Left hindlimb (tissue), 1 donor: ENCODE measurements at places on chromosomes 7 and 10.

- no peak for DNase-seq
These were observed 88.2 kb downstream of the ELFN1 start for GRCh38 chr7:1758028-1758858.

GRCh38 chr10:78781251-78781913, 287.4 kb upstream of the ZMIZ1 start:
- no peak for DNase-seq

GRCh38 chr7:15798081-15798480, 111.6 kb upstream of the MEOX2 start:
- no peak for DNase-seq

GRCh38 chr10:17056781-17057428, 72.7 kb downstream of the CUBN start:
- DNase-seq, result no peak

DNA sequence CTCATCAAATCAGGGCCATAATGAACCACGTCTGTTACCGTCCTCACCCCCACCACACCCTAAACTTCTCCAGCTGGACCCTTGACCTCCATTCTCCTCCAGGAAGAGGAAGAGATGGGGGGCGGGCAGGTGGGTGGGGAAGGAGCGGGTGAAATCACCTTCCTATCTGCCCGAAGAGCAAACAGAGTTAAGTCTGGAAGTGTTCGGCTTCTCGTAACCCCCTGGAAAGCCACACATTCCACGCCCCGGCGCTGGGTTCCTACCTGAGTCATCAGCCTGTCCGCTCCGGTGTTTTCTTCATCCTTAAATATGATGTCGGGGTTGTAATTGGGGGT, 736 bp downstream of the SHH start:
- DNase-seq, result no peak

GRCh38 chr7:107025449-107026103, 18.9 kb upstream of the PRKAR2B start:
- no peak for DNase-seq

DNA sequence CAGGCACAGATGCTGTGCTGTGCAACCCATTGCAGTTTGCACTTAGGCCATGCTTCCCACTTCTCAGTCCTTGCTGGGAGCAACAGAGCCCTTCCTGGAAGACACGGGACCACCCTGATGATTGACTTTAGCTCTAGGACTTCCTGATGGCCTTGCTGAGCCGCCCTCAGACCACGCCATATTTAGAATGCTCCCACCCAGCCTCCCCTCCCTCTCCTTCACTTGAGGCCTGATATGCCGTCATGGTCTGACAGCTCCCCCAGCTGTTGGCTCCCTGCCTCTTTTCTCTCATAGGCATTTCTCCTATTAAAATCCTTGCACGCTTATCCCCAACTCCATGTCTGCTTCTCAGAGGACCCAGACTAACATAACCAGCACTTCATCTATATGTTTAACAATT, 29.4 kb upstream of the GATAD1 start:
- DNase-seq, result no peak

GRCh38 chr10:29403208-29403607, 114.3 kb downstream of the LYZL1 start:
- DNase-seq, result no peak

GRCh38 chr7:152876749-152877148, 117.2 kb downstream of the ACTR3B start:
- DNase-seq, result no peak

DNA sequence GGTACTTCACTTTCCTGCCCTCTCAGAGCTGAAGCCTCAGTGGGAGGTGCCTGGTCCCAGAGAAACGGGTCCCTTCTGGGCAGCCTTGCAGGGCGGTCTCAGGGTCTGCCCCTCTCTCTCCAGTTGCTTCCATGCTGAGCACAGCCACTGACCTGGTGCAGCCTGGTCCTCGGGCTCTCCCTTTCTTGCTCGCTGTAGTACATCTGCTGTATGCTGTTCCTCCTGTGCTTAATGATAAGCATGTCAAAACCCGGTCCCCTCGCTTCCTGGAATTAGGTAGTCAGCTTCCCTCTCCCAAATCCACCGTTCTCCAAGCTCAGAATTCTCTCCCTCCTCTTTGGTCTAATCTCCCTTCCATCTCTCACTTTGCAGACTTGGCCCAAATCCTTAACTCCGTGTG, 11.0 kb upstream of the HPS1 start:
- no peak for DNase-seq

DNA sequence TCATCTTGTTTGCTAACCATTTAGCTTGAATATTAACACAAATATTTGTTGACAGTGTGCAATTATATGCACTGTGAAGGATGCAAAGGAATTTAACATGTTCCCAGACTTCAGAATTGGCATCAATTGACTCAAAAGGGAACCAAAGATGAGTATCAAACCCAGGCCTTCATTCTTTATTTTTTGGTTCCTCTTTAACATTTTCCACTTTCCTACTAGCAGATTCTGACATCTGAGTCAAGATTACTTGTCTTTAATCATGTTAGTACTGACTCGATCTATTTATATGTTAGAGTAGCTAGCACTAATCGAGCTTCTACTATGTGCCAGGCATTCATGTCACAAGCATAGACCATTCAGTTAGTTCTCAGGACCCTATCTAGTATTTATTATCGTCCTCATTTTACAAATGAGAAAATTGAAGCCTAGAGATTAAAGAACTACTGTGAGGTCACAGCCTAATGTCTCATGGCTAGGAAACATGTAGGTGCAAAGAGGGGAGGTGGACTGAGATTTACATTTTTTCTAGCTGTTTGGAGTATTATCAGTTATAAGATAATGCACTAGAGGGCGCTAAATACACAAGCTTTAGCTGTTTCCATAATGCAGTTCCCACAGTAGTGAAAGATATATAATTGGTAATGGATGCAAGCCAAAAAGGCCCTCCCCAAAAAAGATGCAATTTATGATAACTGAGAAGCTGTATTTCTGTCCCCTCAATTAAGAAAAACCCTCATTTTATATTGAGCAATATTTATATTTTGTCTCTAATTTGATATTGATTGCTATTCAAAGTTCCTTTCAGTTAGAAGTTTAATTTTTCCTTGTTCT, 32.9 kb upstream of the KMT2E start:
- DNase-seq, result no peak

DNA sequence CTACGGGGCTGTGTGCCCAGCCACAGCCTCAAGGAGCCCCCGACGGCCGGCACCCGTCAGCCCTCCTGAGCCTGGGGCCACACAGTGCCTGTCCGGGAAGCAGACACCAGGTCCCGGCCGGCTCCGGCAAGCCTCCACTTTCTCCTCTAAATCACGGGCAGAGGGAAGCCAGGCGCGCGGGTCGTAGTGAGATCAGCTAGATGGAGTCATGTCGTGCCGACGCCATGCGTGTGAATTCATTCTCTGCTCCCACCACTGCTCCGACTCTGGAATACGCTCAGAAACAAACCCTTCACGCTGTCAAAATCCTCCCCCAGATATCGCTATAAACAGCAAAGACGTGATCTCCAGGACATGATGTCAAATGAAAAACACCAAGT, 93.7 kb upstream of the DNAAF5 start:
- no peak for DNase-seq

- DNase-seq, result no peak
These were observed 52.2 kb downstream of the R3HCC1L start for GRCh38 chr10:98186681-98187080.

DNA sequence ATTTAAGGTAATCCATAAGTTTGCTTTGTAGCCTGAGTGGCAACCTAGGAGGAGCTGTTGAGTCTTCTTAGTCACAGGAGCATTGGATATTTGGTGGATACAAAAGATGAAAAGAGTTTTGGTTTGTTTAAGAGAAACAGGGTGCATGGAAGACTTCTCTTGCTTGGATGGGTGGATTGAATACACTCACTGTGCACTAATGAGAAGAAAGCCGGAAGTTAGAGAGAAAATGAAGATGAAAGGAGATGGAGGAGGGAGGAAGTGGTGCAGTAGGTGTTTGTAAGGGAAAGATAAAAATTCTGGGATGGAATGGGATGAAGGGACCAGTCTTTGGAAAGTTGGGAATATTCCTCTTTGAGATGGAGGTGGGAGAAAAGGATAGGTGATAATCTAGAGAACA, 7.7 kb downstream of the MDFIC start:
- DNase-seq, result no peak

- no peak for DNase-seq
These were observed 23.3 kb downstream of the INHBA start for GRCh38 chr7:41679566-41679965.

DNA sequence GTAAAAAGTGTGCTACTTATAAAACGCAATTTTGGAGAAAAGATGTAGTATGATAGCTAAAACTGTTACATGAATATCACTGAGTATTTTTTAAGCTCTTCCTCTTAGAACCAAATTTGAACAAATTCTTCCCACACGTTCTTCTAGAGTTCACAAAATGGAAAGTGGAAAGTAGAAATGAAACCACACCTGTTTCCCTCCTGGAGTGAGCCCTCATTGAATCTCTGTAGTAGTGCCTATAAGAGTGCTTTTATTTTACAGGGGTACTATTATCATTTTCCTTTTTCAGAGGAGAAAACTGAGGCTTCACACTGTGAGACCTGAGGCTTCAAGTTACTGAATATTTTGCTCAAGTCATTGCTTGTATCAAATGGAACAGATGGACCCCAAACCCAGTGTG, 393.0 kb downstream of the NRG3 start:
- DNase-seq, result no peak

GRCh38 chr10:23408330-23408976, 30.4 kb upstream of the OTUD1 start:
- no peak for DNase-seq

GRCh38 chr10:75068523-75068922, 42.9 kb upstream of the SAMD8 start:
- DNase-seq, result peak; percentile 61

DNA sequence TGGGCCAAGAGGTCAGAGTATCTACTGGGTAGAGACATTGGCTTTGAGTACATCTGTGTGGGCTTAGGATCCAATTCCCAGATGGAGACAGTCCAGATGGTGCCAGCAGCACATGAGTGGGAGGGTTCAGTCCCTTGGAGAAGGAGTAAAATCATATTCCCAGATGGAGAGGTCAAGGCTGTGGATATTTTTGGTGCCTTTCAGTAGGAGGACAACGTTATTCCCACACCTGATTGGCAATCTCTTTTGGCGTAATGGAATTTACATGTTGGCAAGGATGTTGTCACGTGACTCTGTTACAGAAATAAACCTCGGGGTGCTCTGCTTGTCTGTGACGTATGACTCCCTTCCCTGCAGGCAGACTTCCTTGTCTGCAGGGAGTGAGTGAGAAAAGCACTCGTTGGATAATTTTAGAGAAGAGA, 27.6 kb downstream of the NPS start:
- no peak for DNase-seq

DNA sequence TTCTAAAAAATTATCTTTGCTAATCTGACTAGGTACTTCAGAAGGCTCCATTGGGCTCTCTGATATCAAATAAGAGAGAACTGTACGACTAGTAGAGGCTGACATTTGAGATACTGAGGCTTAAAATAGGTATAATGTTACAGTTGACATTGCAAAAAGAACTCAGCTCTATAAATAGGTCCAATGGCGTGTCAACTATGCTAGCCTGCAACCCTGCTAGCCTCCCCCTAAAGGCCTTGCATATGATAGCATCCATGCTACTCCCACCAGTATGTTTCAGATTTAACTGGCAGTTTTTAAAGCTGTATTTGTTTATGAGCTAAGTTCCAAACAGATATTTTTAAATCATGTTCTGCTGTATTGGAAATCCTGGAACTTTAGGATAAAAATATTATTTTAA, at the start of gene PPP1R3A:
TSS of gene PPP1R3A (minus strand) at position 64 of the 400 bp plus-strand sequence. CDS start at position 51, 13 bp downstream.
- no peak for DNase-seq

GRCh38 chr10:47364366-47364765, 16.2 kb downstream of the RBP3 start:
- DNase-seq, result no peak

DNA sequence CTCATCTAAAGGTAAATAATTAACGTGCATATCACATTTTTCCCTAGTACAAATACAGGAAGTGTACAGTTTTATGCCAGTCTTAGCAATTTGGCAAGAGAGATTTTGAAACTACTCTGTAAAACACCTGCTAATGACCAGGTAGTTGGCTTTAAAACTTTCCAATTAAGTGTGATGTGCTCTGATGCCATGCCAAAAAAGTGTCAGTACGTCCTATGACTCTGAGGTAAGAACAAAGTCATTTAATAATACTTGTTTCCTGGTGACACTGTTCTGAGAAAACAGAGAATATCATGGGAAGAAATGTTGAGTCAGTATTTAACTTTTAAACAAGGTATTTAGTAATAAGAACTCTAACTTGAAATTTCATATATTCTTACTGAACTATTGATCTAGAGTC, 9.6 kb downstream of the PDZD8 start:
- DNase-seq, result no peak

- DNase-seq, result no peak
These were observed 43.3 kb upstream of the ECHDC3 start for GRCh38 chr10:11698691-11699549.

DNA sequence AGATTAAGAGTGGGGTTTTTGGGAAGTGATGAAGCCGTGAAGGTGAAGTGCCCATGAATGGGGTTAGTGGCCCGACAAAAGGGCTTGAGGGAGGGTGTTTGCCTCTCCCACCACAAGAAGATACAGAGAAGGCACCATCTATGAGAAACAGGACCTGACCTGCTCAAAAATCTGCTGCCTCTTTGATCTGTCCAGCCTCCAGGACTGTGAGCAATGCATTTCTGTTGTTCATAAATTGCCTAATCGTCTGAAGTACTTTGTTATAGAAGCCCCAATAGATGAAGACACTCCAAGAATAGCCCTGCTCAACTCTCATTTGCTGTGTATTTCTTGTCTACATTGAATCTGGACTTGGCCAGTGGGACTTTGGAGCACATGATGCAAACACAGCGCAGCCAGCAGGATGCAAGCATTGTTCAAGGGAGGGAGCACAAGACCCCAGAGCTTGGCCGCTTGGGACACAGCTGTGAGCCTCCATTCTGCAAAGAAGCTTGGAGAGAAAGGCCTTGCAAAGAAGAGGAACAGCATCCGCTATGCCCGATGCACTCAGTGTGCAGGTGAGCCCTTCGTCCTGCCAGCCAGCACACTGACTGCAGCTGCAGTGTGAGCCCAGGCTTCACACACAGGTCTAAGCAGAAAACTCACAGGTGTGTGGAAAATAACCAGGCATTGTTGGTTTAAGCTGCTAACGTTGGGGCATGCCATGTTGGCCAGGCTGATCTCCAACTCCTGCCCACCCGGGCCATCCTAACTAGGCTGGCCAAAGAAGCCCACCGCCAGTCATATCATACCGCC, 73.2 kb upstream of the KLF6 start:
- DNase-seq, result no peak

DNA sequence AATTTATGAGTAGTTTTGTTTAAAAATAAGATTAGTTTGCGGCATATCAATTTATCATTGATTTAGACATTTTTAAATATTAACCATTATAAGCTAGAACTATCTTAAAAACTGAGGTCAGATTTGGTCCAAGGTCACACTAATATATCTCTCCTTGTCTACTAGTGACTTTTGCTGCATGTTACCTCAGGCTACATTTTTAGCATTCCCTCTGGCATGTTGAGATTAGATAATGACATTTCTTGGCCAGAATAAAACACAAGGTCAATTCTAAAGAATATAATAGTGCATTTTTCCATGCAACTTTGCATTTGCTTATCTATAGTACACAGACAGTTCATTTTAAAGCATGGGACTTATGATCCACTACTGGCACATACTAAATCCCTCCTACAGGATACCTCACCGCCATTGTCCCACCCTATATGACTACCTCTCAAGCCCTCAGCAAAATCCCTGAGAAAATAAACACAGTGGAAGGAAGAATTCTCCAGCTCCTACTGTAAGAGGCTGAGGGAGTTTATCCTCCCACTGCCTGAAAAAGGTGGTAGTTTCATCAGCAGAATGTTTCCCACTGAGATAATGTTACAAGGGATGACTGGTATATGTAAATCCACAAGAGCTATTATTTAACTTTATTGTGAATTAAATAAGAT, 816.4 kb downstream of the GRM8 start:
- no peak for DNase-seq

- DNase-seq, result no peak
These were observed 99.9 kb downstream of the OAT start for GRCh38 chr10:124318811-124319210.
